CD8-positive, alpha-beta memory T cell (primary cell): ENCODE measurements at places on chromosomes 3 and 15.

DNA sequence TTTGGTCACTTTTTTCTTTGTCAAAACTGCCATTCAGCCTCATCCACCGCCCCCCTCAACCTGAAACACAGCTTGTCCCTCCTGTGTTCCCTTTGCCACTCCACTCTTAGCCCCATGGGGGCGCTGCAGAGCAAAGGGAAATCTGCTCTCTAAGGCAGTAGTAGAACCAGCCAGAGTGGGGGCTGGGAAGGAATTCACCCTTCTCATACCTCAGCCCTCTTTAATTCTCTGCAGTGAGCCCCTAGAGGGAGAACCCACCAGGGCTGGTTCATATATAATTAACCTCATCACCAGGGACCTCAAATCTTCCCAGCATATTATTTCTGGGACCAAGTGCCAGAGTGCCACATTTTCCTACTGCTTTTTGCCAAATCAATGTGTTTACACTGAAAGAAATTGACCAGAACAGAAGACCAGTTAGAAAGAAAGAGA, 2.8 kb upstream of the BCL6 start:
- DNase-seq = peak; percentile 82
- H3K27me3 ChIP-seq = no peaks in the 10 kb centered on the region
- no peak overlapping the region for H3K27ac ChIP-seq
- H3K36me3 ChIP-seq = no peaks in the 10 kb centered on the region
- H3K4me3 ChIP-seq = no peak overlapping the region

DNA sequence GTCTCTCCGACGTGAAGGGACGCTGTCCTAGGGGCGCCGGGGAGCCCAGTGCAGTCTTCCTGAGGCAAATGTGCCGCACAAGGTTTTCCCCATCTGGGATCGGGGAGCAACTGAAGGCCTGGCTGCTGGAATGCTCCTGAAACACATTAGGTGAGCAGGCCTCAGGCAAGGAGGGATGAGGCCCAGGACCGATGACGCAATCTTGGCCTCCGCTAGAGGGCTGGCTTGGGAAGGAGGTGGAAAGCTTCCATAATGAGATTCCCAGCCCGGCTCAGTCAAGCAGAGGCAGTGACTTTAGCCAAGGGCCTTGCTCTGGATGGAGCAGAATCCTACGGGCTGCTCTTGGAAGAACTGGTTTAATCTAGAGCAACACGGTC, 50.8 kb downstream of the CPN2 start:
- H3K27ac ChIP-seq = no peak overlapping the region
- no peak for DNase-seq

GRCh38 chr3:123618076-123618708, 33.3 kb upstream of the HACD2 start:
- no peaks in the 10 kb centered on the region for H3K36me3 ChIP-seq
- H3K27ac ChIP-seq = no peak overlapping the region
- no peak for DNase-seq
- no peak overlapping the region for H3K4me3 ChIP-seq

- no peak overlapping the region for H3K27ac ChIP-seq
- H3K36me3 ChIP-seq = no peaks in the 10 kb centered on the region
- no peaks in the 10 kb centered on the region for H3K4me1 ChIP-seq
- DNase-seq = no peak
Measured at GRCh38 chr3:20564966-20565365, 379.0 kb upstream of the SGO1 start.
